ENCODE measurements at places on chromosomes 3 and 15. TPM values are rescaled to one million over a fixed set of nuclear protein-coding genes. Genes with fewer than 3 reads are reported as not detected.

PRR20G gene
- total RNA-seq: not detected

TMEM207 gene
- not detected for total RNA-seq

NCK1 gene
- total RNA-seq: 29.8 TPM

ADCY5 gene
- 0.87 TPM for total RNA-seq

MAP2K1 gene
- total RNA-seq: 32.1 TPM

TMEM41A gene
- 14.5 TPM for total RNA-seq

SEMA3F gene
- total RNA-seq: 13.7 TPM
